ENCODE measurements at places on chromosomes 13 and 19.

GRCh38 chr13:93562676-93563075 is 336.1 kb downstream of the GPC6 start:
- DNase-seq = no peak

GRCh38 chr19:46186101-46186716 is 38.2 kb downstream of the IGFL2 start:
- no peak for DNase-seq

DNA sequence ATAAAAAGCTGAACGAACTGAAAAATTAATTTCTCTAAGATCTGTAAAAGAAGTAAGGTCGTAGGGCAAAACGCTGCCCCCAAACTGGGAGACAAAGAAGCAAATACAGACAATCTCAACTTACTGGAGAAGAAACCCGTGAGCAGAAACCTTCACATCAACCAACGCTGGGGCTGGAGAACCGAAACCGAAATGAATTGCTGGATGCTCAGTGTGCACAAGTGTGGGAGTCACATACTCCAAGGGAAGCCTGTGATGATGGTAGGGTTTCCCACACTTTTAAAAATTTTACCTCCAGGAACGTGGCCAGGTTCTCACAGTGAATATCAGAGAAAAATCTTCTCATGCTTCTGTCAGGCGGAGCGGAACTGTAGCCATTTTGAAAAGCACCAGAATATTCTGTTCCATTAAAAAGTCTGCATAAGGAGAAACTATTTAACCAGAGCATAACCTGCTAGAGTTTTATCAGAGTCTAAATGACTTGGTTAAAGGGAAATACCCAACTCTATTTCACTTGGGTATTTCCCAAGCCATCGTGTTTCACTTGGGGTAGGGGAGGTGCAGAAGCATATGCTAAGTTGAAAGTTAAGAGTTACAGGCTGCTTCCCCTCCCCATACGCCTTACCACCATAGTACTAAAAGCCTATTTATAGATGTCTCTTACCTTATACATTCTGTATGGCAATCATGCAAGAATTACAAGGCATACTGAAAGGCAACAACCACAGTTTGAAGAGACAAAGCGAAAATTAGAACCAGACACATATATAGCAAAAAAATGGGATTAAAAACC is 110.5 kb upstream of the SLITRK1 start:
- DNase-seq = no peak

- no peak for DNase-seq
These were observed 2139.9 kb downstream of the PCDH9 start for GRCh38 chr13:65090186-65090585.

GRCh38 chr13:99217461-99218110 is 16.9 kb downstream of the UBAC2 start:
- DNase-seq = no peak

- no peak for DNase-seq
These were observed 207.5 kb downstream of the SLITRK5 start for GRCh38 chr13:87878706-87879105.

DNA sequence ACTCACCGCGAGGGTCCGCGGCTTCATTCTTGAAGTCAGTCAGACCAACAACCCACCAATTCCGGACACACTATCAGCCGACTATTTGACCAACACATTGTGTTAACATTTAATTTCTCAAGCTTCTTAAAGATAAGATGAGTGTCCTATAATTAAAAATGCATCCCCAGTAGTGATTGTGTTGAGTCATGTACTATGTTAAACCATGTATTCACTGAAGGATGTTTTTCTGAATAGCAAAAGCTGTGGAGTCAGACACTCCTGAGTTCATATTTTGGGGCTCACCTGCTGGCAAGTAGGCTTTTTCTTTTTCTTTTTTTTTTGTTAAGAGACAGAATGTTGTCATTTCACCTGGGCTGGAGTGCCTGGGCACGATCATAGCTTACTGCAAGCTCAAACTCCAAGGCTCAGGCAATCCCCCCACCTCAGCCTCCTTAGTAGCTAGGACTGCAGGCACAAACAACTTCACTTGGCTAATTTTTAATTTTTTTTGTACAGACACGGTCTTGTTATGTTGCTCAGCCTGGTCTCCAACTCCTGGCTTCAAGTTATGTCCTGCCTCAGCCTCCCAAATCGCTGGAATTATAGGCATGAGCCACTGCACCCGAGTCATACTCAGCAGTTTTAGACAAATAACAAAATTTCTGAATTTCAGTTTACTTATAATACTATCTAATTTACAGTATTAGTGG is 606.9 kb downstream of the PCDH9 start:
- DNase-seq = no peak

Data from GM06990 (cell line).